NCI-H526 (cell line): ENCODE measurements at places on chromosomes 5 and 9.

DNA sequence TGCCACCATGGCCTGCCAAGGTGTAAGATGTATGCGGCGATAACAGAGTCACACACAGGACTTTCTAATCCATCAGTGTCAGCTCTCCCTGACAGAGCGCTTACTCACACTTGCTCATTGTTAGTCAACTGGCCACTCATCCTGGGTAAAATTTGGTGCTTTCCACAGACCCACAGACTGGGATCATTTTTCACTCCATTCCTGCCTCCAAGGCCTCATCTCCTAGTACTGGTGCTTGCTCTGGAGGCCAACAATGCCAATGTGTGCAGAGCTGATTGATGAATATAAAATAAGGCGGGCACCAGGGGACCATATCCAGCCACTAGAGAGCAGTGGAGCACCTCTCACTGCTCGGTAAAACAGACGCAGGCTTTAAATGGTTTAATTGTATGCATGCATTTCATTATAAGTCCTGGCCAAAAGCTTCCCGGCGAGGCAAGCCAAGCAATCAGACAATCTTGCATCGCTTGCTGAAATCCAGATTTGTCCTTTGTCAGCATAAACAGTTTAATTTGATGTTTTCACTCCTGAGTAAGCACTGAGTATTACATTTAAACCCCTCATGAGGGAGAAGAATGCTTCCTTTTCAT lies 22.3 kb downstream of the PSMB7 start:
- peak; percentile 70 for DNase-seq

GRCh38 chr9:3862561-3862960 lies 336.8 kb upstream of the RFX3 start:
- DNase-seq = no peak

- no peak for DNase-seq
These were observed 49.9 kb downstream of the PDE4D start for GRCh38 chr5:59843511-59844213.

- no peak for DNase-seq
These were observed 23.9 kb upstream of the TERT start for GRCh38 chr5:1318659-1319251.

- no peak for DNase-seq
These were observed 6.6 kb downstream of the DTWD2 start for GRCh38 chr5:118981783-118982182.

- no peak for DNase-seq
These were observed 192.2 kb downstream of the SEC61B start for GRCh38 chr9:99414321-99414720.

DNA sequence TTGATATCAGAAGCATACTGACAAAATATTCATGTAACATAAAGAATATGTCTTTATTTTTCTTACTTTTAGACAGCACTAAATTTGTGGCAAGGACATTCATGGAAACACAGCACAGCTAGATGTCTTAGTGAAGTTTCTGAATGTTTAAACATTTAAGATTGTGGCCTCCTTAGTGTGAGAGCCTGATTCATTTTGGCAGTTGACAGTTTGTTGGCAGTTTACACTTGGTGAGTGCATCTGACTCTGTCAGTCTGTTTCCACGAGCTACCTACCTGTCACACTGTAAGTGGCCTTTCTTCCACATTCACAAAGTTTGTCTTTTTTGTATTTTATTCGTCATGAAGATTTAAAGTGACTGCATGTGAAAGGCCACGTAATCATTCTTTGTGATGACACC lies 436.8 kb downstream of the TUSC1 start:
- no peak for DNase-seq

DNA sequence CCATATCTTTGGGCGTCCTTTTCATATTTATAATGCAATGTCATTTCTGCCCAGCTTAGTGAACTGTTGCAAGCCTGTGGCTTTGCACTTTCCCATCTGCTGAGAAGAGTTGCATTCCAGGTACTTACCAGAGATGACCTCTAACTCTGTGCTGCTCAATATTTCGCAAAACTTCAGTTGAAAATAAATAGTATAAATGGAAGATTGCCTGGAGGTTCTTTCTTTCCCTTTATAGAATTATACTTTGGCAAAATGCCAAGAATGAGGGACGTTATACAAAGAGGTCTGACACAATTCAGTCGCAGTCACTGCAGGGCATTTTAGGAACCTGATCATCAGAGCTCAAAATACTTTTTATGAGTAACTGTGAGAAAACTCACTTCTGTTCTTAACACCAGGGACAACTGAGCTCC lies 18.9 kb upstream of the VLDLR start:
- no peak for DNase-seq

DNA sequence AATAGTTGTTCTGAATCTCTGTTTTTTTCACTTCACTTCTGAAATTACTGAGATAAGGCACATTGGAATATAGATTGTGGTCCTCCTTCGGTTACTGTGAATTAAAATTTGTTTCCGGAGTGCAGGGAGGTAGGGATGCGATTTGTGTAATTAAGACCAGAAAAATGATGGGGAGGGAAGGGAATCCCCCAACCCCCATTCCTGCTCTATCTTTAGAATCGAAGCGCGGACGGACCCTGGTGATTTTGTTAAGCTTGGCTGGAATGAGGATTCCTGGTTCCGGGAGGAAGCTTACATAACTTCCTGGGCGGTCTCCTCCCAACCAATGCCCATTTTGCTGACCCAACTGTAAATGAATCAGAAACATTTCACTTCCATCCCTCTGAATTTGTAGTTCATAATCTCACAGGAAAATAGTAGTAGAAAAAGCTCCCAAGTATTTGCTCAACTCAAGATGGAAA lies 220.1 kb upstream of the MSX2 start:
- DNase-seq = no peak

DNA sequence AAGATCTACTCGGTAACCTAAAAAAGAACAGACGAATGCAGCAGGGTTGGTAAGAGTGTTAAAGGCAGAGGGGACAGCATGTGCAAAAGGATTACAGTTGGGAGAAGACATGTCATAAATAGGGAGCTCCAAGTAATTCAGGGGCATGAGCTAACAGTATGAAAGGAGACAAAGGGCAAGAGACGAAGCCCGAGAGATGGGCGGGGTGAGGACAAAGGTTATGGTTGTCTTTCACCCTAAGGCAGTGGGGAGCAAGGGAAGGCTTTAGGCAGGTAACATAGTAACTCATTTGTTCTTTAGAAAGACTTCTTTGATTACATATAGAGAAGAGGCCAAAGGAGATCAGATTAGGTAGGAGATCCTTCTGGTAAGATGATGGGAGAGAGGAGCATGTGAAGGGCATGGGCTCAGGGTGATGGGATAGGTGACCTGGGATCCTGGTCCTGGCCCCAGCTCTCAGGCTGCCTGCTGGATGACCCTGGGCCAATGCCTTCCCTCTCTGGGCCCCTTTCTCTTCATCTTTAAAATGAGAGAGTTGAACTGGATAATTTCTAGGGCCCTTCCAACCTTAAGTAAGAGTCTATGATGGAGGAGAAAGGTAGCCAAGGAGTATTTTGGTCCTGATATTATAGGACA lies 19.5 kb downstream of the MORN5 start:
- no peak for DNase-seq

DNA sequence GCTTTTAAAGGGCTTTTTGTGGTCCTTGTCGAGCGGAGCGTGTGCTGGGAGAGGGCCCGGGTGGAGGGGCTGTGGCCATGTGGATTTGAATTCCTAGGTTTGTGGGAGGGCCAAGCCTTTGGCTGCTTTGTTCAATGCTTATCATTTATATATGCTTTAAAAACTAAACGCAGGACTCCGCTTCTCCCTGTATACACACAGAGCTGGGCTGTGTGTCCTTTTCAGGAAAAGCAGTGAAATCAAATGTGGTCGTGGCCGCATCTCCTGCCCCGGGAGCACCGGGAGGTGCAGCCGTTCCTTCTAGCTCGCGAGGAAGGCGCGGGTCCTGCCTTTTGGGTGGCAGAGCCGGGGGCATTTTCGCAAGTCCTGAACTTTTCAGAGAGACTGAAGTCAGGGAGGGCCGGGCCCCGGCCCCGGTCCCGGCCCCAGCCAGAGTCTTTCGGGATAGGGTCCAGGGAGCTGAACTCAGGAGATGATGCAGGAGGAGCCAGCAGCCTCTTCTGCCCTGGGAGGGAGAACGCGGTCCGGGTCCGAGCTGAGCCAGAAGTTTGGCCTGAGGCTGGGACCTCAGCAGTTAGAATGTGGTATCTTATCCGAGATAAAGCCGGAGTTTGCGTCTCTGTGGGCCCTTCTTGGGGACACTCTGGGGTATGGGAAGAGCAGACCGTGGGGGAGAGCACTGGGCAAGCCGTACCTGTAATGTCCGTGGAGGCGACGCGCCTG lies 158.8 kb downstream of the C9orf152 start:
- DNase-seq = no peak

DNA sequence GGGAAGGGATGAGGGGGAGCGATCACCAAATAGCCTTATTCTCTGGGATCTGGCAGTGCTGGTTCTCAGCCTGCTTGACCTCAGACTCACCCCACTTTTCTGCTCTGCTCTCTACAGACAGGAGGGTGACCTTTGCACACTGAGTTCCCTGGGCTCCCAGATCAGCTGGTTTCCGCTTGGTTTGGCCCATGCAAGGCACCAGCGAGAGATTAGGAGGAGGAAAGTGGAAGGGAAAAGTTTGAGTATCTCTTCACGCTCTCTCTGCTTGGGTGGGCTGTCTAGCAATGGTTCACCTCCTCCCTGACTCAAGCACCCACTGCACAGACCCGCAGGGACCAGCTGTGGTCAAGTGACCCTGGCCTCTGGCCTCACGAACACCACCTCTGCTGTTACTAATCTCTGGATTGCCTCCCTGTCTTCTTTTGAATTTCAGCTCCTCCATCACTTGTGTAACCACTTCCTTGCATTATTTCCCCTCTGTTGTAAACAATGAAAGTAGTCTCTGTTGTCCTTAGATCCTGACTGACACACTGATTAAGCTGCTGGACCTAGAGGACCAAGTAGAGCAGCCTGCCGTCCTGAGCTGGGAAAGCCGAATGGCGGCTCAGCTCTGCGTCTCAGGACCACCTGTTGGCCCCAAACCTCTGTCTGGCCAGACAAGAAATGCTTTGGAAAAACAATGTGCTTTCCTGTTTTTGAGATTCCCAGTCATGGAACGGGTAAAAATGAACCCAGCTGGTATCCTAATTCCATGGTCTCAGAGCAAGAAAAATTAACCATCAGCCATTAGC lies 186.6 kb downstream of the CRB2 start:
- no peak for DNase-seq

- no peak for DNase-seq
These were observed 395.1 kb downstream of the CETN3 start for GRCh38 chr5:90014420-90014819.

GRCh38 chr9:122218935-122219855 lies 9.6 kb downstream of the LHX6 start:
- no peak for DNase-seq

DNA sequence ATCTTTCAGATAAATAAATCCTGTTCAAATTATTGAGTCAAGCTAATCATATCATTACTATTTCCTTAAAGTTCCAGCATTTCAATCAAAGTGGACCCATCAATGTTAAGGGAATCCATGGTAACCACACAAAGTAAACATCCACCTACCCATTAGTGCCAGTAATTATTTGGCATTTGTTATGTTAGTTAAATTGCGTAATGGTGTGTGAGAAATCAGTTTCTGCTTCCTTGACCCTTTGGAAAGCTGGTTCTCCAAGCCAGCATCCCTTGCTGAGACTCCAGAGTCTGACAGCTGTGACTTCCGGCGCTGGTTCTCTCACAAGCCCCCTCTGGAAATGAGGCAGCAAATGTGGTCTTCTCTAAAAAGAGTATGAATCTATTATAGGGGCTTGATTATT lies 308.6 kb upstream of the EFNA5 start:
- DNase-seq = no peak

GRCh38 chr5:78922879-78923621 lies 62.1 kb downstream of the ARSB start:
- no peak for DNase-seq

- no peak for DNase-seq
These were observed 251.6 kb upstream of the PIK3R1 start for GRCh38 chr5:67963789-67964519.

DNA sequence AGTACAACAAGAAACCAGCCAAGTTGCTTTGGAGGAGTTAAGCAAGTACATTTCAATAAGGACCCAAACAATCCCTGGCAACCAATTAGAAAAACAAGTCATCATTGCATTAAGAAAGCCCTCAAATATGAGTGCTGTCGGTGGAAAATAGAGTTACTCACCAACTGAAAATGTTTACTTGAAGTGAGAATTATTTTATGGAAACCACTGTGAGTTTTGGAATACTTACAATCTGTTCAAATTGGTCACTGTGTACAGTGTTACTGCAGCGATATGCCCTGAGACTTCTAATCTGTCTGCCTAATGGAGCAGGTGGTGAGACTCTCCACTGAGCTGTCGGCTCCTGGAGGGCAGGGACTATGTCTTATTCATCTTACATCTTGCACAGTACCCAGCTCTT lies 1073.2 kb upstream of the DMAC1 start:
- DNase-seq = no peak

GRCh38 chr5:54325610-54326311 lies 15.4 kb upstream of the ARL15 start:
- DNase-seq = no peak

- DNase-seq = peak; percentile 33
These were observed 165.0 kb upstream of the ZNF462 start for GRCh38 chr9:106697750-106698502.

DNA sequence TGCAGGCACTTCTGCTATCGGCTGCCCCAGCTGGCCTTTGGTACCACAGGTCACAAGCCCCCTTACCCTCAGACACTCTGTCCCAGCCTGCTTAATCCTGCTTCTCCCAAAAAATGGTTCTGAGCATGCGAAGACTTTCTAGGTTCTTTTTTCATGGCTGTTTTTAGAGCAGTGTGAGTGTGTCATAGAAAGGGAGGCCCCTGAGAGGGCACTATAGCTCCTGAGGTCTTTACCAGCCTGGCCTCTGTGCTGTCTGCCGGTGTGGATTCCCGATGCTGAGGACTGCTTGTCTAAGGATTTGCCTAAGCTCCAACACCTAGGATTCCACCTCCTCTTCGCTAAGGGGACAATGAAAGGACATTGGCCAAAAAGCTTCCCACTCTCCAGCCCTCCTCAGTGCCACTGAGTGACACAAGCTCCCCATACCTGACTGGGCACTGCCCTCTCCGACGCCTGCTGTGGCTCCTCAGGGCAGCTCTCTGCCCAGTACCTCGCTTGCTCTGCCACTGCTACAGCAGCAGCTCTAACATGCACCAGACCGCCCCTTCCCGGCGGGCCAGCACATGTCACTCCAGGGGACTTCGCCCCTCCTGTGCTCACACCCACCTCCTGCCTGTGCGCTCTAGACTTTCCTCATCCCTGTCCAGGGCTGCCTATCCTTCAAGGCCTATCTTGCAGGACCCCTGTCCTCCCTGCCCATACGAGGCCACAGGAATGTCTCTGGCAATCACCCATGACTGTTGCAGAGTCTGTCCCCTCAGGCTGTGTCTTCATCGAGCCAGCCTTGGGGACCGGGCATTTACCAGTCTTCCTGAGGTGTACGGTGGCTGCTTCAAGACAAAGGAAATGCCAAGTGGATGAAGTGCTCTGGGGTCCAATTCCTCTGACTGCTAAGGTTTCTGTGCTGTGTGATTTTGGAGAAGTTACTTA lies 21.0 kb downstream of the MACROH2A1 start:
- DNase-seq = no peak

GRCh38 chr9:37429441-37430285 lies 7.2 kb downstream of the GRHPR start:
- DNase-seq = no peak
